ENCODE measurements at places on chromosomes 7 and 10.

DNA sequence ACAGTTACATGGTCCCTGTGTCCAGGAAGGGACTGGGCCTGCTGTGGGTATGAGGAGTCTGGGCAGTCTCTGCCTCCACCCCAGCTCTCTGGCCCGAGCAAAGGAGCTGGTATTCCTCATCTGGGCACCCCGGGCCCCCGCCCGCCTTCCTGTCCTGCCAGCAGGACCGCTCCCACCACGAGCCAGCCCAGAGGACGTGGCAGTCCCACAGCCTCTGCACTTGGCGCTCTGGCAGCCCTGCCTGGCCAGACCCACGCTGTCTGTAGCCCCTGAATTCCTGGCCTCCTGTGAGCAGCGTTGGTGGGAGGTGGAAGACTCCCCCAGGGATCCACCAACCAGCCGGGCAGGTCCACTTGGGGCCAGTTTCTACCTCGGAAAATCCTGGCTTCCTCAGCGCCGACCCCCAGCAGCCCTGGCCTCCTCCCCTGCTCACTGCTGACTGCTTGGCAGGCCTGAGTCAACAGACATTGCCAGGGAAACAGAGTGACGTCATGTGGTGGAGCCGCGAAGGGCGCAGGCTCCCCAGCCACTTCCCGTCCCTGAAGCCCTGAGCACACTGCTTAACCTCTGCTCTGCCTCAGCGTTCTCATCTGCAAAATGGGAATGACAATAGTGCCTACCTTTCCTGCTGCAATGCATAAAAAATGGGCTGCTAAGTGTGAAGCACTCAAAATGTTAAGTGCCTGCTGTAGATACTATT, 21.6 kb upstream of the LIMK1 start:
- peak; percentile 84 for DNase-seq

GRCh38 chr7:50331564-50332208, 27.2 kb downstream of the IKZF1 start:
- peak; percentile 78 for DNase-seq

DNA sequence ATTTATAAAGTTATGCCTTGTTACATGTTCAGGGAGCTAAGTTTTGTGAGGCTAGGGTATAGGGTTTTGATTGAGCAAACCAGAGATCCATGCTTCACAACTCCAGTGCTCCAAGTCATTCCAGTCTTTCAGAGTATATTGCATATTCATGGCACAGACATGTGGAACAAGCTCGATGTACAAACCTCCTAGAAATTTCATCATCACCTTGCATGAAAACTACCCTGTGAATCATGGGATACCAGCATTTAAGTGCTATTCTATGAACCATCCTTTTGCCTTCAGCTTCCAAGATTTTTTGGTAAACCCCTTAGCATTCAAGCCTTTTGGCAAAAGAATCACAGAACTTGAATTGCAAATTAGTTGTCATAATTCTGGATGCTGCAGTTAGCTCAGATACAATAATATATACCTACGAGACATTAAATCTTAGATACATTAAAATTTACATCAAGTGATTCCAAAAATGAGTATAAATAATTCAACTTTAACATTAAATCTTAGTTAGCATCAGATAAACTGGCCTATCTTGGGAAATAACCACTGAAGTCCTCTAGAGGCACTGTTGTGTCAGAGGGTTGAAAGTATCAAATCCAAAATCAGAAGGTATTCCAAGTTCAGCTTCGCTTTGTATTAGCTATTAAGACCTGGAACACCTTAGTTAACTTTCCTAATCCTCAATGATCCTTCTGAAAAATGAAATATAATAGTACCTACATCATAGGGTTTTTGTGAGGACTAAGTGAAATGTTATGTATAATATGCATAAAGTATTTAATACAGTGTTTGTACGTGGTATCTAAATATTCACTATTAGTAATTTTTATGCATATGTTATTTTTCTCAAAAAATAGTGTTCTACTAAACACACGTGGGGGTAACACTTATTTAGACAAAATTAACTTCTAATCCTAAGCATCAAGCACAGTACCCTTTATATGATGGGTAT, 55.5 kb upstream of the CABCOCO1 start:
- no peak for DNase-seq

DNA sequence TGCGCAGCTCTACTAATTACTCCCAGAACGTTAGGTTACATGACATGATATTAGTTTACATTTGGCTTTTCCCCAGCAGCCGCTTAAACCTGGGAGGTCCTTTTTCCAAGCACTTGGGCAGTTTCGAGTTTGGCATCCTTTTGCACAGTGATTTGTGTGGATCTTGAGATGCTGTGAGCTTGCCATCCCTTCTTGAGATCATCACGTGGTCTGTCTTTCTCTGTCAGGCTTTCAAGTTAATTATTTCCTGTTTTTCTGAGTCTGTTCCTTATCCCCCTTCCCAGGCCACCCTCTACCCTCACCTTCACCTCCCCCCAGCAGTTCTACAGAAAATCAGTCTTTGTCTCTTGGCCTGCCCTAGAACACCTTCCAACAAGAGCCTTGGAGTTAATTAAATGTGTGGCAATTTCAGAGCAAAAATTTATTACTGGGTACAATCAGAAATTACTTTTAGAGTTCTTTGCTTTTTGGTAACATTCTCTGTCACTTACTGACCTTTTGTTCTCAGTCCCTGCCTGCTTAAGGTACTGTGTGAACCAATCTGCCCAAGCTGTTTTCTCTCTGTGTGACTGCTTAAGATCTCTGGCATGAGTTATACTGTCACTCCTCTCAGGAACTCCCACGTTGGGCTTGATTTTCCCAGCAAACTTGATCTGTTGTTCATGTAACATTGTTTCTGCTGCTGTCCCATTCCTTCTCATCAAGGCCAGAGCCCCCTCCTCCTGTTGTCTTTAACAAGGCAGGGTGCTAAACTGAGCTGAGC, 3.1 kb upstream of the SLF2 start:
- DNase-seq: no peak

DNA sequence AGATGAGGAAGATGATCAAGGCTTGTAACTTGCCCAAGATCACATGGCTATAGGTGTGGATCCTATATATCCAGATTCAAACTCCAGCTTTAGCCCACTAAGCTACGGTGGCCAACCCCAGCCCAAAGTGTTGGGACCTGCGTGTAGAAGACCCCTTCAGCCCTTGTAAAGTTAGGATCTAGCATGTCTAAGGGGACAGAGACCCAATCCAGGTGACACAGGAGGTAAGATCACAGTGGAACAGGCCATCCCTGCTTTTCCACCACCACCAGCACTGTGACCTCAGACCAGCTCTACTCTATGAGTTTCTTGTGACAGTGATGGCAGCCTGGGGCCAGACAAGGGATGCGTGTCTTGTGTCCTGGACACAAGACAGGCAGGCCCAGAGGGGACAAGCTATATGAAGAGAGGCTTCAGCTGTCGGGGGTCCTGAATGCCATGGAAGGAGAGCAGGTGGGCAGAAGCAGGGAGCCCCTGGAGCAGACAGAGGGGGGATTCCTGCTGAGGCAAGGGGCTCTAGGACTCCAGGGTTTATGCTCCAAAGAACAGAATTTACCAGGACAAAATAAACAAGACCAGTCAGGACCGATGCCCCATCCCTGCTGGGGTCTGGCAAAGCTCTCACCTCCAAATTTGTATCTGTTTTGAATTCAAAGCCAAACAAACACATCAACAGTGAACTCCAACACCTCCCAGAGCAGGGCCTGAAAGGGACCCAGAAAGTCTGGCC, 10.4 kb downstream of the GPRIN2 start:
- DNase-seq: no peak

DNA sequence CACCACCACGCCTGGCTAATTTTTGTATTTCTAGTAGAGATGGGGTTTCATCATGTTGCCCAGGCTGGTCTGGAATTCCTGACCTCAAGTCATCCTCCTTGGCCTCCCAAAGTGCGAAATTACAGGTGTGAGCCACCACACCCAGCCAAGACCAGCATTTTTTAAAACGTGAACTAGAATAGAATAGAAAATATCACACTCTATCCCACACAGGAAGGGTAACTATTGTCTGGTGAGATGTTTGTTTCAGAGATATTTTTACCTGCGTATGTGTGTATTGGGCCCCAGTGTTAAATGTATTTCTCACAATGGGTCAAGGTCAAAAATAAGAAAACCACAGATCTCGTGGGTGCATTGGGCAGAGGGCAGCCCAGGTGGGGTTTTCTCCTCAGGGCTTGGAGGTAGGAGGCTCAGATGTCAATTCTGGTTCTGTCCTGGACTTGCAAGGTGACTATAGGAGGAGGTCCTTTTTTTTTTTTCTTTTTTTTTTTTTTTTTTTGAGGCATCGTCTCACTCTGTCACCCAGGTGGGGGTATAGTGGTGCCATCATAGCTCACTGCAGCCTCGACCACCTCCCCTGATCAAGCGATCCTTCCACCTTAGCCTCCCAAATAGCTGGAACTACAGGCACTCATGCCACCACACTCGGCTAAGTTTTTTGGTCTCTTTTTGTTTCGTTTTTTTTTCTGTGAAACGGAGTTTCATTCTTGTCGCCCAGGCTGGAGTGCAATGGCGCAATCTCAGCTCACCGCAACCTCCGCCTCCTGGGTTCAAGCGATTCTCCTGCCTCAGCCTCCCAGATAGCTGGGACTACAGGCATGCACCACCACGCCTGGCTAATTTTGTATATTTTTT, 19.0 kb downstream of the SH2B2 start:
- DNase-seq: no peak

Data from CD4-positive, alpha-beta T cell treated with Interleukin-2 at 100 ng/mL for 4 hours (primary cell).